ENCODE measurements at places on chromosomes 6 and 20.

DNA sequence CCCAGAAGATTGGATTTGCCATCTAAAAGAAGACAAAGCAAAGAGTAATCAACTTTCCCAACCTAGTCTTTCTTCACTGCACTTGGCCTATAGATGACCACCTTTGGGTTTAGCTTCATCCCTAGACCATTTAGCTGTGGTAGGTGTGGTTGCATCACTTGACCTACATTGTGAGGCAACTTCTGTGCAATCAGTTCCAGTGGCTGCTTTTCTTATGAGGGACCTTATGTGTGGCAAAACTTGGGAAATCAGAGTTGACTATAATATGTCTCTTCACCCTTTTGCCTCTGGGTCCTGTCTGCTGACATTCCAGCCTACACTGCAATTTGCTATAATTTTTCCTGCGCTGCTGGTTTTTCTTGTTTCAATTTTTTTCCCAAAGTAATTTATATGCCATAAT lies 55.2 kb downstream of the PRDM13 start:
- no peak for DNase-seq

DNA sequence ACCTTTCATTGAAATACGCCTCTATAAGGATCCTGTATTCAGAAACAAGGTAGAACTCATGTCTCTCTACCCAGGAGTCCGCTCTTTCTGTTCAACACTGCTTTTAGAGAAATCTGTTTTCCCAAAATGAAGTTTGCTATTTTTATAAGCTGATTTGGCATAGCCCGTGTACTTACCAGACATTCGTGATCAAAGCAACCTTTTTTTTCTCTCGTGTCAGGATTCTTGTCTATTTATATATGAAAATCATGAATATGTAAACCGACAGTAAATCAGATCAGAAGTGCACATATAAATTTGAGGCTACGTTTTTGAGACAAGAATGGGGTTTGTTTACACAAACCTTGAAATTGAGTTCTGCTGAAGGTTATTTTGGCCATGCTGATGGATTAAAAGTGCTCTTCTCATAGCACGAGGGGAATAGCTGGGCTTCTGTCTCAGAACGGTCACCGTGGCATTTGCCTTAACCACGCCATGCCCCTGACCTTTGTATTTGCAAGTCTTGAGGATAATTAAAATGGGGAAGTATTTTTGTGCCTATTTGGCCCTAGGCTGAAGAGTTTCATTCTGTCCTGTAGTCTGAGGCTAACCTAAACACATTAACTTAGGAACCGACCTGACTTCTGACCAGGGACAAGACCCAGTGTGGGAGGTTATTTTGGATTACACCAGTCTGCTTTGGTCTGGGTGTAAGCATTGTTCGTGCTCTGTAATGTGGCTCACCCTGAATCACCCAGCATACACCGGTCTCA lies 118.6 kb downstream of the MAP3K4 start:
- DNase-seq: no peak

GRCh38 chr20:63735859-63736718 lies at the start of gene LIME1:
Gene LIME1 (plus strand): TSS chr20:63736664. CDS start chr20:63737550, 886 bp downstream.
- no peak for DNase-seq

DNA sequence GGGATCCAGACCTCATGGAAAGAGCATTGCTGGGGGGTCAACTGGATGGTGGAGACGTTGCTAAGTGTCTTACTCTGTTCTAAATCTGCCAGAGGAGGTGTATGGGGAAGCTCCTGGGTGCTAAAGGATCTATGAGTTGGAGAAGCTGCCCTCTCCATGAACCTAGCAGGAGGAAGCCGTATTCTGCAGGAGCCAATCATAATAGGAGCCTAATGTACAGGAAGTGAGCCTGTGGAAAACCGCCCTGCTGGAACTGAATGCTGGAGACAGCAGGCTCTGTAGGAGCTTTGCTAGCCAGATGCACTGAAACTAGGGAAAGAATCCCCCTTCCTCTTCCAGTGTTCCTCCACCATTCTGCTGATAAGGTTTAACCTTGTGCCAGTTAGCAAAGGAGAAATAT lies 10.9 kb downstream of the CASP8AP2 start:
- no peak for DNase-seq

GRCh38 chr6:141152951-141153350 lies 979.8 kb upstream of the GJE1 start:
- DNase-seq: no peak

DNA sequence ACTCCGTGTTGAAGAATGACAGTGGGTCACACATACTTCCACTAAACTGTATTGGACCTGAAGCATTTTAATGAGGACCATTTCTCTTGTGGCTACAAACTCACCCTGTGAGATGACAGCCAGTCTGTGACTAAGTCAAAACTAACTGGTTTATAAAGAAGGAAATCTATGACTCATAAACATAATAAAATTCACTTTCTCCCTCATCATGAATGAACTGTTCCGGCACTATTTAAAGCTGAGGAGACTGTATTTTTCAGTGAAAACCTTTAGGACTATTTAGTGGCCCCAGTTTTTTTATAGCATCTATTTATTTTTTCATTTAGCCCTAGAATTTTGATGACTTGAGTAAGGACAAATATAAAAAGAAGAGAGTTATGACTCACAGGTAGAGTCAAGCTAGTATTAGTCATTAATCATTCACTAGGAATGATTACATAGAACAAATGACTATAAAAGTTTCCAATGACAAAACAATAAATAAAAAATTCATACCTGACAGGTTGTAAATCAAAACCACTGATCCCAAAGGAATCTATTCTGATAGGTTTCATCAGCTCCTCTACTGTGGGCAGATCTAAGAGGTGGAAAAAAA lies 34.2 kb downstream of the CEP162 start:
- DNase-seq: no peak

DNA sequence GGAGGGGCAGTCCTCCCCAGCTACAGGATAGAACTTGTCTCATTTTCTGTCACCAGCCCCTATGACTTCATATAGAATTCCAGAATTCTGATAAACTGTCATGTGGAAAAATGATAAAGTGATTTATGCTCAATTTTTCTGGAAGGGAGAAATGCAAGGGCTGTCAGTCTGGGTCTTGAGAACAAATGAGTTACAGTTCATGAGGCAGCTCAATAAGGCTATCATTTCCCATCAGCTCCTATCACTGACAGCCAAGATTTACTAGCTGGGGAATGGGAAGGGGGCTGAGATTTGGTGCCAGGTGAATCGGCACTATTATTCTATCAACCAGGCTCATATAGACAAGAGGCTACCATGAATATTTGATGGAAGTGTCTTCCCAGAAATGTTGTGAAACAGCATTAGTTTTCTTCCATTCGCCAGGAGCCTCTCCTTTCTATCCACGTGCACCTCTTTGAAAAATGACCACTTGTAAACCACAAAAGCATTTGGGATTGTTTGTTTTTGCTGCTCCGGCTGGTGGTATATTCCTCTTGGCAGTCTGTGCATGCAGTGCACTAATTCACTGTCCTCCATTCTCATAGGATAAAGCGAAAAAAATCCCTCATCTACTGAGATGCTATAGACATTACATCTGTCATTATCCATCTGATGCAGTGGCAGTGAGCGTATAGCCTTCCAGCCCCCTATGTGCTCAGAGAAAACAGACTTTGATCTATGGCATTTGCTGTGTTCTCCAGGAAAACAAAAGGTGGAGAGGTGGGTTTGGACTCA lies 528.7 kb upstream of the RNF217 start:
- no peak for DNase-seq

- DNase-seq: no peak
These were observed 293.0 kb upstream of the CNR1 start for GRCh38 chr6:88459189-88459588.

- no peak for DNase-seq
These were observed 42.2 kb downstream of the FLRT3 start for GRCh38 chr20:14295238-14295637.

- peak; percentile 64 for DNase-seq
These were observed 288.3 kb upstream of the ZNF337 start for GRCh38 chr20:25984933-25985332.

DNA sequence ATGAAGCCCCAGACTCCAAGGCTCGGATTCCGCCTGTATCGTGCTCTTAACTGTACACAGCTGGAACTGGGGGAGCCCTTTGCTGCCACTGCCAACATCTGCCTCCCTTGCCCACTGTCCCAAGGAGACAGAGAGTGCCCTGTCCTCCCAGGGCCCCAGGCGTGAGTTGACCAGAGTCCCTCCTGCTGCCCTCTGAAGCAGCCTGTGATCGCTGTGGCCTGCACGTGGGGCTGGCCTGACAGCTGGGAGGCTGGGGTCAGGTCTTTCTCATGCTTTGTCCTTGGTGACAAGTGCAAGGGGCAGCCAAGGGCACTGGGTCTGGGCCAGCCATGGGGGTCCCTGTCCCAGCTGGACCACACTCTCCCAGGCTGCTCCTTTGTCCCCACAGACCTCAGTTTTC lies 44.3 kb downstream of the KIAA1755 start:
- DNase-seq: no peak

DNA sequence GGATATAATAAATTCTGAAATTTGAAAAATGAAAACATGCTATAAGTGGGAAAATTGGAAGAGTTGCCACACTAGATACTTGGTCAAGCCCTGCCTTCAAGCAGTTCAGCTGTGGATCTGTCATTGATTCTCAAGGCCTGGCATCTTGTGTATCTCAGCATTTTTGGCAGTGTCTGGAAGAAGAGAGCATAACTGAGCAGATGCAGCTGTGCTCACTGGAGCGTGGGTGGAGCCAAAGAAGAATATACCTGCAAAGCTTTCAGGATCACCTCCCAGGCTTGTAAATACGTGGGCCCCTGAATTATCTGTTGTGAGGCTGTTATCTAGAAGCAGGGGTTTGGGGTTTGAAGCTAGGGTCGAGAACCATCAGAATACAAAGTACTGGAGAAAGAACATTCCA lies 31.3 kb upstream of the CHD6 start:
- no peak for DNase-seq

GRCh38 chr6:157669747-157670216 lies 153.3 kb upstream of the SNX9 start:
- no peak for DNase-seq

DNA sequence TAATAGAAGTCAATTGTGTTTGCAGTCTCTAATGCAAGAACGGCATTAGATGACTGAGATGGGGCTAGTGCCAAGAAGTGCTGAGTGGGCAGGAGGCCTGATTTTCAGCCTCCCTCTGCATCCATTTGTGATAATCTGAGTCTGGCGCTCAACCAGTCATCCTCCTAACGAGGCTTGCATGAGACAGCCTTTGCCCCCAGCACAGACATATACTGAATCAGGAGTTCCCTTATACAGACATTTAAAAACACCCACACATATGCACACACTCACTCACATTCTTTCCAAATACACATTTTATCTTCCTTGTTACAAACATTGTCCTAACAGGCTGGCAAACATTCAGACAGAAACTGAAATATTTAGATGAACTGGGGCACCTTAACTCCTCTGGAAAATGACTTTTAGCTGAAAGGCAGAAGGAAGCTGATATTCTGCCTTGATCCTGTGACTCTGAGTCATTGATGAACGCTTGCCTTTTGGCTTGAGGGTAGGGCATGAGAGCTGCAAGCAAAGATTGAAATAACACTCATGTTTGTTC lies 562.3 kb downstream of the DHX35 start:
- DNase-seq: no peak

GRCh38 chr6:135087803-135088202 lies 33.2 kb upstream of the HBS1L start:
- DNase-seq: no peak

- DNase-seq: peak; percentile 4
These were observed 71.7 kb downstream of the RCAN2 start for GRCh38 chr6:46419576-46420002.

DNA sequence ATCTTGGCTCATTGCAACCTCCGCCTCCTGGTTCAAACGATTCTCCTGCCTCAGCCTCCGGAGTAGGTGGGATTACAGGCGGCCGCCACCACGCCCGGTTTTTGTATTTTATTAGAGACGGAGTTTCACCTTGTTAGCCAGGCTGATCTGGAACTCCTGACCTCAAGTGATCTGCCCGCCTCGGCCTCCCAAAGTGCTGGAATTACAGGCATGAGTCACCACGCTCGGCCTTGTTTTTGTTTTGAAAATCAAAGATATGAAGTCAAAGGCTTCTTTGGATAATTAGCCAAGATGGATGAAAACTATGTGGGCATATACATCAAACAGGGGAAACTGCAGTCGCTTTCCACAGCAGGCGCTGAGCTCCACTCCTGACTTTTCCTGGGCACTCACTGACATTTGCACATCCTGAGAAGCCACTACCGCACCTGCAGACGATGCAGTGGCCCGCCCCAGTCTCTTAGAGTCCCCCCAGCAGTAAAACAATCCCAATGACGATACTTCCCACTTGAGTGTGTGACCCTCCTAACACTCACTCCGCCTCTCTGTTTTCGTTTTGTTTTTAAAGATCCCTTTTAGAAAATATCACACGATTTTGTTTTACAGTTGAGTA lies 44.1 kb downstream of the GJA1 start:
- DNase-seq: no peak

DNA sequence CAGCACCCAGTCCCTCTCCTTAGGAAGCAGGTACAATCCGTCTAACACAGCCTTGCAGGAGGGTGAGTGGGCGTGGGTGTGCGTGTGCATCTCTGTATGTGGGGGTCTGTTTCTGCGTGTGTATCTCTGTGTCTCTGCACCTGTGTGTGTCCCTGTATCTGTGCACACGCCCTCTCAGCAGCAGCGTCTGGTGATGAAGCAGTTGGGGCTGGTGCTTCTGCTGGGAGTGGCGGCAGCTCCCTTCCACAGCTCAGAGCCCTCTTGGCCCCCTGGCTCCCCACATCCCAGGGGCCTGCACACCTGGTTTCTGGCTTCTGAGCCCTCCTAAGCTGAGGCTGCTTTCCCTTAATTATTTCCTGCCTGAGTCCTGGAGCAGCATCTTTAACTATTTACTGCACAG lies 49.5 kb upstream of the CCDC167 start:
- no peak for DNase-seq

- DNase-seq: no peak
These were observed 46.0 kb downstream of the PHIP start for GRCh38 chr6:79031821-79032590.

DNA sequence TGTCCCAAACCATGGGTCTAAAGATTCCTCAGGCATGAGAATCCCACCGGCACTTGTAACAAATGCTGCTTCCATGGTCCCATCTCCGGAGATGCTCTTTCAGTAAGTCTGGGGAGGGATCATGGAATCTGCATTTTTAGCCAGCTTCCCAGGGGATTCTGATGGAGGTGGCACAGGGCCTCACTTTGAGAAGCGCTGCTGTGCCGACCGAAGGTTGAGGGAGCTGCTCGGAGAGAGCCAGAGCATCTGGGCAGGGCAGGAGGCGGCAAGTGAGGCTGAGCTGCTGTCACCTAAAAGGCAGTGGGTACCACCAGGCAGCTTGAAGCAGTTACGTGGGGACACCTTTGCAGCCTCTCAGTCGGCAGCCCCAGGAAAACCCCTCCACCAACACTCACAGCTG lies 100.2 kb upstream of the CDYL start:
- no peak for DNase-seq
